NCI-H1092 (cell line): ENCODE measurements at places on chromosomes 12 and 14.

DNA sequence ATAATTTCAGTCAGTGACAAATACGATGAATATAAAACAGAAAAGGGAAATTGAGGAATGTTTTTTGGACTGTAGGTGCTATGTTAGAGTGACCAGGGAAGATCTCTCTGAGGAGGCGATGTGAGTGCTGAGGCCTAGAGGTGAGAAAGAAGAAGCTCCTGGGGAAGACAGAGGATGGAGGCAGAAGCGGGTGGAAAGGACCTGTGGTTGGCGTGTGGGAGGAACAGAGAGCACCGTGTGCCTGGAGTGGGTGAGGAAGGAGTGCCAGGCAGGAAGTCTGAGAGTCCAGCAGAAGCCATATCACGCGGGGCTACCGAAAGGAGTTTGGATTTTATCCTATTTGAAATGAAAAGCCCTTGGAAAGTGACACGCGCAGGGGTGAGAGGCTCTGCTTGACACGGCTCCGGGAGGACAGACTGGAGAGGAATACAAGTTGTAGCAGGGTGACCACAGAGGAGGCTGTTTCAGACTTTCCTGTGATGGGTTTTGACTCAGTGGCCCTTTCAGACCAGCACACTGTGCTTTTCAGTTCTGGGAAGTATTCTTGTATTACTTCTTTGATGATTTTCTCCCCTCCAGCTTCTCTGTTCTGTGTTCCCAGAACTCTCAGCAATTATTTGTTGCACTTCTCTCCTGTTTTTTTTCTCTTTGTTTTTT is 96.9 kb downstream of the VRK1 start:
- no peak for DNase-seq

GRCh38 chr12:7369274-7369729 is 65.4 kb downstream of the ACSM4 start:
- no peak for DNase-seq

GRCh38 chr12:26429070-26429691 is 233.8 kb downstream of the SSPN start:
- DNase-seq = no peak

GRCh38 chr12:114063435-114063834 is 97.3 kb upstream of the RBM19 start:
- DNase-seq = no peak

DNA sequence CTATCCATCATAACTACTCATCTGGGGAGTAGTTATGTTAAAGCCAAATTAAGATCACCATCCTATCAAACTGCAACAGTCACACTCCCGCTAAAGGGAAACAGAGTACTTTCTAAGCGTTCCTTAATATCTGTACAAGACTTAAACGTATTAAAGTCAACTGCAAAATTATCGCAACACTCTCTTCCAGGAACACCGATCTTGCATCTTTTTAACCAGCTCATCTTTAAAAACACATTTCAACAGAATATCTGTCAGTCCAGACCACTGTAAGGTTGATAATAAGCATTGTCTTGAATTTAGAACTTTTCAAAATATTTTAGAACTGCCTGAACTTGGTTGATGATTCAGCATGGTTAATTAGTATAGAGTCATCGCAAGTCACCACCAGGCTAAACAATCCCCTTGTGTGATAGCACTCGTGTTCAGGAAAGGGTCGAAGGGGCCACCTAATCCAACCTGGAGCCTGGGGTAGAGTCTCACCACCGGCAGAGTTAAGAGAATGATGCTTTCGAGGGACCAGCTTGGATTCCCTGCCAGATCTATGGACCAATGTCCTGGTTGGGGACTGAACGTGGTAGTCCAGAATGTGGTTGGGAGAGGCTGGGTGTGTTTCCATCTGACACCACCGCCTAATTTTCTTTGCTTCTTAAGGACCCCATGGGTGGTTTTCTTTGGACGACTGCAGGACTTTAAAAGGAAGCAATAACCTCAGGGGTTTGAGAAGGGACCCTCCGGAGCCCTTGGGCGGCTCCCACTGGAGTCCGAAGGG is 890 bp downstream of the SPTLC2 start:
- DNase-seq = no peak

DNA sequence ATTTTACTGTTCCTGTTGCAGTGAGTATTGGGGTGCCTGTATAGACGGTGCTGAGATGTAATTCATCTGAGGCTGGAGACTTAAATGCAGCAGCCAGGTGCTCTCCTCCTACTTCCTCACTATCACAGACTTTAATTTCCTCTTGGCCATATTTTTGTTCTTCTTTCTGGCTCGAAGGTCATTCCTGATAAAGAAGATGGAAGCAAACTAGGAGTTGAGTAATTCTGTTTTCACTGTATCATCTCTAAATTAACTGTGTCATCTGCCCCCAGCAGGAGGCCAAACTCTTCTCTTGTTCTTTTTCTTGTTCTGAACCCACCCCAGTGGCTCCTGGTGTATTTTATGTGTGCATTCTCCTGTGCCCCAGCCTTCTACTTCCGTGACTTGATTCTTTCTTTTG is 141.7 kb upstream of the ARHGAP5 start:
- no peak for DNase-seq

DNA sequence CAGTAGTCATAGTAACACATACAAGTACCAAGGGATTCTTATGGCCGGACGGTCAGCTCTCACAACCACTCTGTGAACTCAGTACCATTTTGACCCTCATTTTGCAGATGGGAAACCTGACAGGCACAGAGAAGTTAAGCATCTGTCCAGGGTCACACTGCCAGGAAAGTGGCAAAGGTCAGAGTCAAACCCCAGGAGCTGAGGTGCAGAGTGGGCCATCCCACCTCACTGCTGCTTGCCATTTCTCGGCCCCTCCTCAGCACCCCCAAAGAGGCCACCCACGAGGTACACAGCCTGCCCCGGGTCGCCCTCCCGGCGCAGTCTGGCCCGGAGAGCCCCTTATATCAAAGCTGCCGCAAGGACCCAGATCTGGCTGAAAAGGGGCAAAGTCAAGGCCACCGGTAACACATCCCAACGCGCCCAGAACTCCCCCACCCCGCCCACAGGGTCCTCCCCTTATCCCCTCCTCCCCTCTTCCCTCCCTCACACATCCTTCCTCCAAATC is 1.7 kb downstream of the NCOR2 start:
- DNase-seq = no peak
